ENCODE measurements at places on chromosomes 3 and 15.

DNA sequence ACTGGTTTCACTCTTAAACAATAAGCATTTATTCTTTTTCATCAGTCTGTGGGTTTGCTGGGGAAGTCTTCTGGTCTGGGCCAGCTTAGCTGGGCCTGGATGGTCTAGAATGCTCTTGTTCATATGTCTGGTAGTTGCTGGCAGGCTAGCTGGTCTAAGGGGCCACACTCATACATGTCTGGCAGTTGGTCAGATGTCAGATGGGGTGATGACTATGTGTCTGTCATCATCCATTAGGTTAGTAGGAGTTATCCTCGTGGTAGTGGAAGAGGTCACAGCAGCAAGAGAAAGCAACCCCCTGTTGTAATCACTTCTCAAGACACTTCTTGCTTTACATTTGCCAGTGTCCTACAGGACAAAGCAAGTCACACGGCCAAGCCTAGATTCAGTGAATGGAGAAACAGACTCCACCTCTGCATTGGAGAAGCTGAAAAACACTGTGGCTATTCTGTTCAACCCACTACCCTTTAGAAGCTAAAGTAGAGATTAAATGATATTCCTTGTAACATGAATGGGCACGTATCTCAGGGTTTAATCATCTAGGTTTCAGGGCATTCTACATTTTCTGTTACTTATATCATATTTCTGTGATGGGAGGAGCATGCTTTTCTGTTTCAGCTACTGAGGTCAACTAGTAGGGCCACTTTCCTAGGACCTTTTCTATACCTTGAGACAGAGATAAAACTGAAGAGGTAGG lies 5.5 kb upstream of the ARID3B start:
- no peak for DNase-seq

GRCh38 chr3:138282836-138283235 lies 46.8 kb downstream of the NME9 start:
- DNase-seq, result no peak

DNA sequence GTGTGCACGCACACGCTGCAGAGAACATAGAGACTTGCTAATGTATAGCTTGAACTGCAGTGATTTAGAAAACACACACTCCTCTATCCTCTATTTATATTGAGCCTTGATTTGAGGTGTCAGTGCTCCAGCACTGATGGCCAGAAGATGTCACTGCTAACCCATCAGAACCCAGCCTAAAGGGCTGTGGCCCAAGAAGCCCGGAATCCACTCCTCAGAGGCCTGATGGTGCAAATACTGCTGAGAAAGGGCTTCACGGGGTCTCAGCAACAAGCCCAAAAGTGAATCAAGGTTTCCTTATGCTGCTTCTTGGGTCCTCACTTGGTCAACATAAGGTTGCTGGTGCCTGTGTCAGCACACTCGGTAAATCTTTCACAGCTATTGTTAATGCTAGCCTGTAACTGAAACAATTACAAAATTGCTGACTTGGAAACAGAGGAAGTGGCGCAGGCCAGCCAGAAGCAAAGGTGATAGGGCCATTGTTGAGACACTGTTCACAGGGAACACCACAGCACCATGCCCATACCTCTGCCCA lies 60.3 kb downstream of the HEG1 start:
- peak; percentile 56 for DNase-seq

DNA sequence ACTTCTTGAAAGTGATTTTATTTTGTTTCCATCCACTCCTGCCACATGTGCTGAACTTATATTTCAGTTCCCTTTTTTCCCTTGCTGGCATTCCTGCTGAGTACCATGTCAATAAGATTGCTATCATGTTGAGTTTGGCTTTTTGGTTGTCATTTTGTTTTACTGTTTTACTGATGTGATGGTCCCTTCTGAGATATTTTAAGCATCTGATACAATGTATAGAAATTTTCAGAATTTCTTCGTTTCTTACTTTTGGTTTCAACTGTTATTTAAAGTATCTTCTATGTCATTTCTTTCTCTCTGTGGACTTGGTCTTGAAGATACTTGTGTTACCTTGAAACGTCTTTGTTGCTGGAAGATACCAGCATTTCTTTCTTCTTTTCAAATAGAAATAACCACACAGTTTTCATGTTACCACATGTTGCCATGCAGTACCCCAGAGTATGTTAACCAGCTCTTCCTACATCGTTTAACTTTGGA lies 14.1 kb downstream of the SIDT1 start:
- DNase-seq, result no peak

- peak; percentile 2 for DNase-seq
Measured at GRCh38 chr3:56725175-56725574, 42.1 kb upstream of the TASOR start.

GRCh38 chr3:43248185-43248583 lies 38.2 kb upstream of the SNRK start:
- no peak for DNase-seq

GRCh38 chr3:54191220-54191619 lies 68.9 kb downstream of the CACNA2D3 start:
- no peak for DNase-seq

- no peak for DNase-seq
Measured at GRCh38 chr15:38533926-38534325, 30.7 kb downstream of the RASGRP1 start.

- no peak for DNase-seq
Measured at GRCh38 chr3:177764377-177764912, 567.2 kb upstream of the TBL1XR1 start.

DNA sequence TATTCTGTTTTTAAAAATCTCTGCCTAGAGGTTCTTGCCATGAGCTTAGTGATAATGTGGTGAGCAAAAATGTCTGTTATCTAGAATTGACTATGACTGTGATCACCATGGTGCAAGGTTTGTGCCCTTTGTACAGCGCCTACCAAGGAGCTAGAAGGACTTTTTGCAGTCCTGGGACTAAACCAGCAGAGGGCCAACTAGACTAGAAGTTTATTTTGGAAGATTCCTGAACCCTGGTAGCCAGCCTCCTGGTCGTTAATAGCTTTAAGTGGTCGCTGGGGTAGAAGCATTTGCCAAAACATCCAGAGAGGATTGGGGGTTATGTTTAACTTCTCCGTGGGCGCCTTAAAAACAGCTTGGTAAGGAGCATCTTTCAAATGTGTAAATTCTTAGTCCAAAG lies 7.8 kb downstream of the SCG5 start:
- no peak for DNase-seq

- DNase-seq, result no peak
Measured at GRCh38 chr15:74735305-74735704, 10.0 kb upstream of the CYP1A1 start.

DNA sequence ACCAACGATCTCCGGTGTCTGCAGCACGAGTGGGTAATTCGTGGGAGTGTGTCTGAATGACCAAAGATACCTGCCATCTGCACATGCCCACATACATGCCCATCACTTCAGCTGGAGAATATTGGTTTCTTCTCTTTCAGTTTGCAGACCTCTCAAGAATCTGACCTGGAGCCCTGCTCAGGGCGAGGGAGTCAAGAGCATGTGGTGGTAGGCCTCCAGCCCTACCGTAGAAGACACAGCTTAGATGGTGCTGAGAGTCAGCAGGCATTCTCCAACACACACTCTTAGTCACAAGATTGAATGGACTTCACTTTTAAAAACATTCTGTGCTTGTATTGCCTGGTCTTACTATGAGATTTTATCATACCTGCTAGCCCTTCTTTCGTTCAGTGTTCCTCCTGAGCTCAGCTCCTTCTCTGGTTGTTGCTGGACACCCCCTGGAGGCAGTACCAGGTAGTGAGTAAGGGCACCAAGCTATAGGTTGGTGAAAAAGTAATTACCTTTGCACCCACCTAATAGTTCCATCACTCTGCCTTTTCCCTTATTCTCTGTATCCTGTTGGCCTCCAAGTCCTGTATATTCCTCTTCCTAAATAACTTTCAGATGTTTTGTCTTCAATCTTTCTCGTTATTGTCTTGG lies 252.0 kb downstream of the CACNA2D3 start:
- no peak for DNase-seq

DNA sequence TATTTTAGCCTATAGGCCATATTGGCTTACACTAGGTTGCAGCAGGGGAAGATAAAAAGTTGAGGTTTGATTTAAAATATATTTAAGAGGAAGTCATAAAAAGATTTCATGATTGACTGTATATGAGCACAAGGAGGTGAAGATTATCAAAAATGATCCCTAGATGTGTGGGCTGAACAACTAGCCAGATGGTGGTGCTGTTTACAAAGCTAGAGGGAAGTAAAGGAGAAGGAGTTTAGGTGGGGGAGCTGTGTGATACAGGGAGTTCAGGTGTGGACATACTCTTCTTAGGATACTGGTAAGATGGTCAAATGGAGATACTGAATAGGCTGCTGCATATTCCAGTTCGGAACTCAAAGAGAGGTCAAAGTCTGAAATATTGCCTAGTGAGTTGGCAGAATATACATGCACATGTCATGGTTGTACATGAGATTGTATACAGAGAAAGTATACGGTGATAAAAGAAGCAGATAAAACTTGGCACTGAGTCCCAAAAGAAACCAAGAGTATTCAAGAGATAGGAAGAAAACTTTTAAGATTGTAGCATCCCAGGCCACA lies 727.8 kb downstream of the NLGN1 start:
- DNase-seq, result peak; percentile 1

GRCh38 chr3:125187599-125187910 lies 25.0 kb downstream of the SLC12A8 start:
- DNase-seq, result no peak

DNA sequence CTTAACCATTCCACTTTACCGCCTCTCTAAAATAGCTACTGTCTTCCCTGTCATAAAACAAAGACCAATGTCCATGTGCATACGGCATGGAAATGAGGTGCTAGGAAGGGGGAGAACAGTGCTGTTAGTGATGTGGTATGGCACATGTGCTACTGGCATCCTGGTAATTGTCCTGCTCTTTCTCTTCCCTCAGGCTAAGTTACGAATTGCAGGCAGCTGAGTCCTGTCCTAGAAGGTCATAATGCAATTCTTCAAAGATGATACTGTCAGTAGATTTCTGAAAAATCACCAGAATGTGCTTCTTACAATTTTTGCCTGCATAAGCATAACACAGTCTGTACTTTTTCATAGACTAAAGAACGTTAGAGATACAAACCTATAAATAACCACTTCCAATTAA lies 216.8 kb downstream of the RSL24D1 start:
- DNase-seq, result no peak

DNA sequence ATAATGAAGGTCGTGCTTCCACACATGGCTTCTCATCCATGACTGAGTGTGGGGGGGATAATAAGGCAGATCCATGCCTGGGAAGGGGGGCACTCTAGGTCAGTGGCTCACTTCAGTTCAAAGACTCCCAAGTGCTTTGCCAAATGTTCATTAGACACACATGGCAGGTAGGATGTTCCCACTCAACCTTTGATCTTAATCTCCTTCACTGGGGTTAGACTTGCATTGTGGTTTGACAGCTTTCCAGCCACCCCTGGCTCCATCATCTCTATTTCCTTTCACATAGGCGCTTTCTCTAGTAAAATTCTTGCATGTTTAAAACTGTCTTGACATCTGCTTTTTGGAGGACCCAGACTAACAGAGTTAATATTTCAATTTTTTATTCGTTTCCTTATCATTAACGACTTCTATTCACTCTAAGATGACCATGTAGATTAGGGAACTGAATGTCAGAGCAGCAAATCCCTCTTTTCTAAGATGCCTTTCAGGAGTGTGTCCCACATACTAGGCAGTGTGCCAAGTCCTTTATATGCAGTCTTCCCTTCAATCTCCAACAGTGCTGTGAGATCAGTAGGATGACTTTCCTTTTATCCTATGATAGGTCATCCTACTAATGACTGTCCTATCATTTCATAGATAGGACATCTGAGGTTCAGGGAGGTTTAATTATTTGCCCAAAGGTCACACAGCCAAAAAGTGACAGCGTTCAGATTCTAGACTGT lies 57.9 kb downstream of the BTD start:
- DNase-seq, result no peak

GRCh38 chr3:191360620-191361019 lies 30.3 kb upstream of the UTS2B start:
- DNase-seq, result no peak

- DNase-seq, result no peak
Measured at GRCh38 chr3:26989037-26989436, 366.5 kb downstream of the LRRC3B start.

GRCh38 chr3:36714343-36715086 lies 49.8 kb downstream of the DCLK3 start:
- DNase-seq, result no peak

GRCh38 chr3:116939091-116939490 lies 229.5 kb downstream of the TUSC7 start:
- no peak for DNase-seq

DNA sequence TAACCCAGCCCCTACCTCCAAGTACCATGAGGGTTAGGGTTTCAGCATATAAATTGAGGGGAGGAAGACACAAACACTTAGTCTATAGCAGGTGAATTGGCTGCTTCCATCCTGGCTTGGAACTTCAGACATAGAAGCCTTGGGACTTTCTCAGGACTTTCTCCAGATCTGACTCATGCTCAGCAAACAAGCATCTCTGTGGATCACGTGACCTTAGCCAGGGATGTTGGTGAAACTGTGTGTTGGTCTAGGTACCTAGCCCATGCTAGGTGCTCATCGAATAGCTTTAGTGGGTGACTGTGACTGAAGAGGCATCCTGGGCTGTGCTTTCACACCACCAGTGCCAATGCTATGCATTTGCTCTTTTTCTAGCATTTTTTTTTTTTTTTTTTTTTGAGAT lies 58.9 kb downstream of the CD47 start:
- DNase-seq, result no peak

DNA sequence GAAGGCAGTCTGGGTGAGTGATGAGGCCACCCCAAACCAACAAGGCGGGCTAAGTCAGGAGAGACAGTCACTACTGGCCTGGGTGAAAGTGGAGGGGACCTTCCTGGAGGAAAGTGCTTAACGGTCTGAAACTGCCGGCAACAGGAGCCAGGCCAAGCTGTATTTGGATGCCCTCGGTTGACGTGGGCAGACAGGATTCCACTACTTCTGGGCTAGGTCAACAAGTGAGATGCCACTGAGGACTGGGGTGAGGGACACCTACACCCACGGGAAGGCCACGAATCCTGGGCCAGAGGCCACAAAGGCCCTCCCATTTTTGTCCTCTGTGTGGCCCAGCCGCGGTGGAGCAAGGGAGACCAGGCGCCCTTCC lies 12.3 kb downstream of the SPTBN5 start:
- DNase-seq, result no peak

GRCh38 chr3:11394392-11394791 lies 122.2 kb downstream of the ATG7 start:
- no peak for DNase-seq

DNA sequence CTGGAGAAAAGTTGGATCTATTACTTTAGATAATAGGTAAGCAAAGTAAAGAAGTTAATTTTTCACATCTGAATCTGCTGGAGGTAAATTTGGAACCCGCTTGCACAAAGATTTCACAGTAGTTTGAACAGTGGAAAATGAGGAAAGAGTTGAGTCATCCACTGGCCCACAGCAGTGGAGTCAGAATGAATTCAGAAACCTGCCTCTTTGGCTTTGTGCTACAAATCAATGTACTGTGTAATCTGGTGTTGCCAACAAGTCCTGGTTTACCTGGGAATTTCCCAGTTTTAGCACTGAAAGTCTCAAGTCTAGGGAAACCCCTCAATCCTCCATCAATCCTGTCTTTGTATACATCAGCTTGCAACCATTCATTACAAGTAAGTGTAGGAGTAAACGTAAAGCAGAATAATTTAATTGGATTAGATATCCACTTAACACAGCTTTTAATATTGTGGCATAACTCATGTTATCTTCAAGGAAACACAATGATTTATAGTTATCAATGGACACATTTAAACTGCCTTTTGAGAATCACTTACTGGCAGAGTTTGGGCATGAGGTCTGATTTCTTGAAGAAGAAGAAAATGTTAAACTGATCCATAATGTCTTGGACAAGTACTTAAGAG lies 100.6 kb downstream of the DCLK3 start:
- DNase-seq, result no peak

Measured in HL-60 (cell line).